ENCODE measurements at places on chromosomes 2 and 18.

GRCh38 chr2:144441711-144442141, 78.2 kb downstream of the ZEB2 start:
- DNase-seq: no peak

DNA sequence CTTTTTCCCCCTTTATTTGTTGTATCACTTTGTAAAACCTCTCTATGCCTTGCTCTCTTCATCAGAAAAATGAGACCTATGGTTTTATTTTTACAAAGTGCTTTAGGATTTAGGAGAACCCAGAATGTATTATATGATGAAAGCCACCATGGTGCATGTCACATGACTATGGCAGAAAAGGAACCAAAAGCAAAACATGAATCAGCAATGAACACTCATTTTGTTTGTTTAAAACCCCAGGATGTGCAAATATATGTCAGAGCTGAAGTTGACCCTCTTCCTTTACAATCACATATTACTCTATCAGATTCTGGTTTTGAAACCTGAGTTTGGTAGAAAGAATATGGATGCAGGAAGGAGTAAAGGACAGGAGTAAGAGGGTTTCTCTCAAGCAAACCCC, 70.0 kb downstream of the FIGN start:
- no peak for DNase-seq

DNA sequence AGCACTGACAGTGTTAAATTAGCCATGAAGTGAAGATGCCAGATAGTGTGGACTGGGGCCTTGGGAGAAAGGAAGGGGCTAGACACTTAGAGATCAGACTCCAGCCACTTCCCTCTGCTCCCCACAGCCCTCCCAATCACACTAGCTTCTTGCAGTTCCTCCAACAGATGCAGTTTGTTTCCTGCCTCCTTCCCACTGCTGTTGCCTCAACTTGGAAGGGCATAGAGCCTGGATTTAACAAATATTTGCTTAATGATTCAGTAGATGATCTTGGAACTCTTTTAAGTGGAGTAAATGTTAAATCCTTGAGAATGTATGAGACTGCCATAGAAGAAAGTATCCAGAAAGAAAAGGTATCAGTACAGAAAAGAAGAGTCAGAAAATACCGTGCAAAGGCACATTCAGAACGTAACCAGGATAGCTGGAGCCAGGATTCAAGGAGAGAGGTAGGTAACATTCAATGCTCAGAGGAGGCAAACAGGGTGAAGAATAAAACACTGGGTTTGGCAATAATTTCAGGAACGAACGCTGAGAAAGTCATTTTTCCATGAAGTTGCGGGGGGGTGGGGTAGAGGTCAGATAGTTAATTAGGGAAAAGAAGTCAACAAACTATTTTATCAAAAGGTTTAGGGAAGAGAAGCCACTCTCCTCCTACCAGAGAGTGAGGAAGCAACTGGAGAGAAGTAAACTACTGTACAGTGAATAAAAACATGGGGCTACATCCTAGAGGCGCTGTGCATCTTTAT, 1.3 kb upstream of the BZW1 start:
- DNase-seq: no peak

- DNase-seq: no peak
These were observed 34.3 kb downstream of the TWIST2 start for GRCh38 chr2:238882082-238882755.

- DNase-seq: no peak
These were observed 165.3 kb downstream of the RNF152 start for GRCh38 chr18:61727241-61728193.

- no peak for DNase-seq
These were observed 411.3 kb downstream of the CMPK2 start for GRCh38 chr2:6454286-6454990.

GRCh38 chr2:237012004-237012403, 73.7 kb upstream of the COPS8 start:
- DNase-seq: no peak

- DNase-seq: no peak
These were observed 18.4 kb downstream of the BCL11A start for GRCh38 chr2:60534892-60535684.

DNA sequence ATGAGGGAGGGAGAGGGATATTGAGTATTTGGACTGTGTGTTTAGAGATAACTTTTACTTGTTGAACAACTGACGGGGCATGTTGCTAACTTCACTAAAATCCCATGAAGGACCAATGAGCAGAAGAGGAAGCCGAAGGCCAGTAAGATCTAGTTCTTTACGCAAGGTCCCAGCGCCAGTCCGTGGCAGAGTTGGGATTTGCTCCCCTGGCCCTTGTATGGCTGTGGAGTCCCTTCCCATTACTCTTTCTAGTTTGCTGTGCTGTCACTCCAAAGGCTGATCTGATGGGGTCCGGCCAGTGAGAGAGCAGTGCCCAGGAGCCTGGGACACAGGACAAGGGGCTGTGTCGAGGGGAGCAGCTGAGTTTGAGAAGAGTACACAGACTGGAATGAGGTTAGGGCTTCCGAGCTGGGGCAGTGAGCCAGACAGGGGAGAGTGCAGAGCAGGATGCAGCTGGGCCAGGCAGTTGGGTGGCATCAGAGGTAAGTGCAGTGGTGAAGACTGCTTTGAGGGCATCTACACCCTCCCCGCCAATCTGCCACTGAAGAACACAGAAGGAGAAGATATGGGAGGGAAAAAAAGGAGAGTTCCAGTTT, 692.9 kb upstream of the HS6ST1 start:
- DNase-seq: no peak

DNA sequence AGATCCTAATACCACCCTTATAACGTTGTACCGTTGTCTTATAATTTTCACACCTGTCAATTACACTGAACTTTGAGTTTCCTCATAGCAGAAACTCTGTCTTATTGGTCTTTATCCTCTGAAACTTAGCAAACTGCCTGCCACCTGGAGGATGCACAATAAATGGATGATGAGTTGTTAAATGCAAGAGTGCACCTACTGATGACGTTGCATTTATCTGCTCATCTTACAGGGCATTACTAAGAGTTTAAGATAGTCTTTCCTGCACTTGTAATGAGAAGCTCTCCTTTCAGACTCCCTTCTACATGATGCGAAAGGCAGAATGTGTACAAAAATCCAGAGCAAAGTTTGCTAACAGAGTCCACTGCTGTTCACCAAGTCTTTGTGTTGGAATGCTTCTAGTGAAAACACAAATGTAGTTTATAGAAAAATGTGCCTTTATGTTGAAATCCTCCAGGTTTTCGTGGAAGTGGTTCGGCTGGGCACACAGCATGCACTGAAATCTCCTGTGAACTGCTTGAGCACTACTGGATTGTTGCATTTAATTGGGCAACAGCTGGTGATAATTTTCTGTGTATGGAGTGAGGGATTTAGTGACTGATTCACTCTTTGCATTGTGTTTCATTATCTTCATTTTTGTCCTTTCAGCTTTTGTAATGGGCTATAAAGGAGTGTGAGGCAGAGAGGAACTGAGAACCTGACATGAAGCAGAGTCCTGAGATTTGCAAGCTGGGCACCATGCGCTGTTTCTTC, 665.8 kb upstream of the ID2 start:
- DNase-seq: no peak

- no peak for DNase-seq
These were observed 40.3 kb upstream of the SCG2 start for GRCh38 chr2:223642506-223642905.

DNA sequence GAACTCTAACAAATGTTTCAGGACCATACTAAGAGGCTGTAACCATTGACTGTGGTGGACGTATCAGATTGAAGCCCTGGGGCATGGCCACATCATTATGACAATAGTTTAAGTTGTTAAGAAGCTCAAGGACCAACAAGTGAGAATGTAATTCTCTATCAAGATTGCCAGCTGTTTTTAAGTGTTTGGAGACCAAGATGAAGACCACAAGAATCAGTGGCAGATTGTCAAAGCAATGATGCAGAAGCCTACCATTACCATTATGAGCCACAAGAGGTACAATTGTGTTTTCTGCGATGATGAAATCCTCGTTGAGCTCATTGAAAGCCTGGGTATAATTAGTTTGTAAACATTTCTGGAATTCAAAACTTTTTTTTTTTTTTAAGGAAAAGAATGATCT, 261.1 kb upstream of the ZEB2 start:
- no peak for DNase-seq

- peak; percentile 69 for DNase-seq
These were observed 161.6 kb upstream of the TRIB2 start for GRCh38 chr2:12555012-12555645.

- no peak for DNase-seq
These were observed 175.4 kb downstream of the ANTXR1 start for GRCh38 chr2:69188182-69188900.

DNA sequence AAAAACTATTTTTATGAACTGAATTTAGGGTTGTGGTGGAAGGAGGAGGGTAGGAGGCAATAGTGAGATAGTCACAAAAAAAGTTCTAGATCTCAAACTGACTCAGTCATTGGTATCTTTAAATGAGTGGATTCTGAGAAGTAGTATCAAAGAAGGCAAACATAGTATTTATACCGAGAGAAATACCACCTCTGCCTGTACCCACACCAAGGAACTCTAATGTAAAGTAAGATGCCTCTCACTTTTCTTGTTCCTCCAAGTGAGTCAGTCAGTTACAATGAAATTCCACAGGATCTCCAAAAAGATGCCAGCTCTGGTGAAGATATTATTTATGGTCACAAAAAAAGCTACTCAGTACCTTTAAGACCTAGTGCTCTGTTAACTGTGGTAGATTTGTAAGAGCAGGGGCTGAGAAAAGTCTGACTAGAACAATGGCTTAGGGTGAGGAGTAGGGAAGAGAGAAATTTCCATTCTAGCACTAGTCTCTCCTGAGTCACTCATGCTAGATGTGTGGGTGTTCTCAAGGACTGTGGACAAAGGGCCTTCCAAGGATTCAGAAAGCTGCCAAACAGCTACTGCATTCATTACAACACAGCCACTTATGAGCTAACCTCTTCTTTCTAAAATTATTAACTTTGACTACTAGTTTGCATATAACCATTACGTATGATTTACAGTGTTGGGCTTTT, 36.3 kb downstream of the YWHAQ start:
- DNase-seq: no peak

DNA sequence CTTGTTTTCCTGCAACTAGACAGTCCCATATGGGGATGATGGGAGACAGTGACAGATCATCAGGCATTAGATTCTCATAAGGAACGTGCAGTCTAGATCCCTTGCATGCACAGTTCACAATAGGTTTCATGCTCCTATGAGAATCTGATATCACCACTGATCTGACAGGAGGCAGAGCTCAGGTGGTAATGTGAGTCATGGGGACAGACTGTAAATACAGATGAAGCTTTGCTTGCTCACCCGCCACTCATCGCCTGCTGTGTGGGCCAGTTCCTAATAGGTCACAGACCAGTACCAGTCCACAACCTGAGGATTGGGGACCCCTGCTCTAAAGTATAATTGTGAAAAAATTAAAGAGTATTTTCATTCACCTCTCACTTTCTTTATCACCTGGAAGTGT, 23.6 kb upstream of the RAB1A start:
- no peak for DNase-seq

- DNase-seq: peak; percentile 86
These were observed 31.4 kb upstream of the KCMF1 start for GRCh38 chr2:84939426-84940087.

GRCh38 chr2:189297446-189297845, 117.9 kb upstream of the COL5A2 start:
- no peak for DNase-seq

DNA sequence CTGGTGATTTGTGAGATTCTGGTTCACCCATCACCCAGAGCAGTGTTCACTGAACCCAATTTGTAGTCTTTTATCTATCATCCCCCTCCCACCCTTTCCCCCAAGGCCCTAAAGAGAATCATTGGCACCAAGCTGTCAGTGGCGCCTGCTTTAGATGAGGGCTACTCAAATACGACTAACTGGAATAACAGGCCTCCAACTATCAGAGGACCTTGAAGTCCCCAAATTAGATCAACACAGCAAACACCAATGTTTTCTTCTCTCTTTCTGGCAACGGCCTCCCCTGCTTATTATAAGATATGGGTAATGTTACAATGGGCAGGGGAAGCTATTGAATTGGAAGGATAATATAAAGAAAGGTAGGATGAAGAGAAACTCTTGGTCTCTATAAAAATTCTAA, 232.3 kb downstream of the SCG2 start:
- DNase-seq: no peak

- DNase-seq: no peak
These were observed 11.5 kb downstream of the SPRED2 start for GRCh38 chr2:65420712-65421431.

GRCh38 chr18:9513971-9514512, 38.7 kb downstream of the RALBP1 start:
- no peak for DNase-seq

Measured in activated CD8-positive, alpha-beta memory T cell treated with anti-CD3 and anti-CD28 coated beads for 24 hours (primary cell).